ENCODE measurements at places on chromosomes 1 and 21.

- DNase-seq = no peak
These were observed 1.4 kb downstream of the IFFO2 start for GRCh38 chr1:18955131-18955440.

DNA sequence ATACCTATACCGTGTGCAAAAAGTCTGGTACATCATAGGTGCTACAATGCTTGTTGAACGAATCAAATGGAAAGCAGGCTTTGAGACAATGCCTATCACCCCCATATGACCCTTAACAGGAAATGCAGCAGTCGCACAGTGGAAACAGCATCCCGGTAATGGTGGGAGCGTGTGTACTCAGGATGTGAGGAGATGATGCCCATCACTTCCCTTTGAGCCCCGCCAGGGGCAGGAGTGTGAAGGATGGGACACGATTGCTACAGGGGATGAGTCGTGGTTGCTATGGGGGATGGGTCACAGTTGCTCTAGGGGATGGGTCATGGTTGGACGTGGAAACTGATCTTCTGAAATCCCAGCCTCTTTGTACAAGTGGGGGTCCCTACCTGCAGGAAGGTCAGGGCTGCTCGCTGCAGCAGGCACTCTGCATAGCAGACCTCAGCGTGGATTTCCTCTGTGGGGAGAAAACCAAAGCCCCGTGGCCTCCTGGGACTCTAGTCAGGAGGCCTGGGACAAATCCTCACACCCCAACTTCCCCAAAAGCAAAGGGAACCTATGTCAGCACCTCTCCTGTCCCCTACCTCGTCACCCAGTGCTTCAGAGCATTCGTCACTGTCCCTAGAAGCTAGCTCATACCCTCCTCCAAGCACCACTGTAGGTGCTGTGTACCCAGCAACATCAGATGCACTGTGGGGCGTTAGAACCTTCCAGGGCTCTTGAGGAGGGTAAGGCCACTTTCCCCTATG, 19.3 kb downstream of the TTC39A start:
- DNase-seq = peak; percentile 34

- peak; percentile 50 for DNase-seq
These were observed 112.1 kb downstream of the HLCS start for GRCh38 chr21:36854391-36854790.

DNA sequence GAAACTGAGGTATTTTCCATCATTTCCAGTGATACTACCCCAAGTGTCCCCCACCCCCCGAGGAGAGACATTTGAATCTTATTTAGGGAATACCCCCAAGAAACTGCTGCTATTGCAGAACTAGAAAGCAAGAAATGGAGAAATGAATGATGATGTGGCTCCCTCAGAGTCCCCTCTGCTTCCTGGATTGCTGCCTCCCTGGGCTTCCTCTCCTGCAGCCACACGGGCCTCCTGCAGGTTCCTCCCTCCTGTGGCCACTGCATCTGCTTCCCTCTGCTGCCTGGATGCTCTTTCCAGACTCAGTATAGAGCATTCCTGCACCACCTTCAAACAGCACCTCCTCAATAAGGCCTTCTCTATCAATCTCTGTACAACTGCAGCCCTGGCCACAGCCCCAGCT, 69.3 kb downstream of the SLC25A24 start:
- DNase-seq = no peak

DNA sequence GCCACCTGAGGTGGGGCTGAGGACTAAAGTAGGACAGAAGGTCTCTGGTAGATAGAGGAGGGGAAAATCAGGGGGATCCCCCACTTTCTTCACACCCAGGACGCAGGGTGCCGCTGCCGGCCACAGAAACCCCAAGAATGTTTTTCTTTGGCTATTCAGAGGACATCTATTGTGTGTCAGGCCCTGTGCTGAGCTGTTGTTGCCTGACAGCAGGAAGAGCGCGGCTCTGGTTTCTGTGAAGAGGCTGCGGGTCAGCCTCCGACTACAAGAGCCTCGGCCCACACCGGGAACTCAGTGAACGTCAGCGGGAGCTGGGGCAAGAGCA, 407 bp upstream of the PIGV start:
- DNase-seq = peak; percentile 75

- DNase-seq = peak; percentile 38
These were observed 648 bp upstream of the DR1 start for GRCh38 chr1:93344886-93345632.

- no peak for DNase-seq
These were observed 47.8 kb downstream of the FMN2 start for GRCh38 chr1:240139511-240139910.

DNA sequence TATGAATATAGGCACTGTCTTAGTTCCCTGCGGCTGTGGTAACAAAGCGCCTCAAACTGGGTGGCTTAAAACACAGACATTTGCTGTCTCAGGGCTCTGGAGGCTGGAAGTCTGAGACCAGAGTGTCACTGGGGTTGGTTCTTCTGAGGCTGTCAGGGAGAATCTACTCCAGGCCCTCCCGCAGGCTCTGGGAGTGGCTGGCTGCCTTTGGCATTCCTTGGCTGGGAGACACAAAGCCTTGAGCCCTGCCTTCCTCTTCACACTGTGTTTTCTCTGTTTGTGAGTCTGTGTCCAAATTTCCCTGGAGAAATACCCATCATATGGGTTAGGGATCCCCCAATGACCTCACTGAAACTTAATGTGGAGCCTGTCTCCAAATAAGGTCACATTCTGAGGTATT, 38.5 kb downstream of the B3GALT5 start:
- DNase-seq = peak; percentile 41

- DNase-seq = peak; percentile 20
These were observed 18.0 kb upstream of the VSIG8 start for GRCh38 chr1:159880430-159880829.

DNA sequence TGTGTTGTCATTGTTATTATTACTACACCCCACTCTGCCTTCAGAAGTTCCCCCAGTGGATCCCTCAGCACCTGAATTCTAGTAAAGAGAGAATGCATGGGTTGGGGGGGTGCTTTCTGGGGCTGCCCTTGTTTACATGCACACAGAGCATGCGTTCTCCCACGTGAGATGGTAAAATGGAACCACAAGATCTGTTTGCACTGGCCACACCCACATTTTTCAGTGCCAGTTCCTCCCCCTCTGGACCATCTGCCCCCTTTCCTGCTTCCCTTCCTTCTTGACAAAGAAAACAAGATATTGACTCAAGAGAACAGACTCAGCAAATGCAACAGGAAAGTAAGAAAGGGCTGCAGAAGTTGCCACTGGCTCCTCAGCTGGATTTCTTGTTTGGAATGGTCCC, 8.9 kb downstream of the SLC6A17 start:
- DNase-seq = no peak

GRCh38 chr1:14090531-14090930, 390.5 kb downstream of the PRDM2 start:
- no peak for DNase-seq

DNA sequence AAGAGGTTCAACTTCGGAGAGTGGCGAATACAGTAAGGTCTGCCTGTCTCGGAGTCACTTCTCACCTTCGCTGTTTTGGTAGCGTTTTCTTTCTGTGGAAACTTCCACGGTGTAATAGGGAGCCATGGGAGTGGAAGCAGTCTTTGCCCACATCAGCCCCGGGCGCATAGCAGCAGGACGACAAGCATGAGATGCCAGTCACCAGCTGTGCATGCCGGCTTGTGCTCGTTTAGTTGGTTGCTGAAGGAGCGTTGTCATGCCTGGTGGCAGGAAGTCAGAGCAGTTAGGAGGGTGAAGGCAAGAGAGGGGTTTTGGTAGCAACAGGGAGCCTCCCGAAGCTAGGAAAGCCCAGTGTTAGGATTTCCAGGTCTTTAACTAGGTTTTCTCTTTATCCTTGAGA, 58.8 kb downstream of the MRPS6 start:
- DNase-seq = no peak

- DNase-seq = no peak
These were observed 79.3 kb downstream of the USP25 start for GRCh38 chr21:15809065-15809464.

GRCh38 chr1:160101037-160101716, 2.8 kb upstream of the IGSF8 start:
- DNase-seq = peak; percentile 86

GRCh38 chr1:206895837-206896242, 1.4 kb upstream of the IL24 start:
- peak; percentile 89 for DNase-seq
